ENCODE measurements at places on chromosomes 2 and 18. TPM values are rescaled to one million over a fixed set of nuclear protein-coding genes. Genes with fewer than 3 reads are reported as not detected.

HRH4 gene
- total RNA-seq: 0.08 TPM

MC5R gene
- total RNA-seq: not detected

DIPK1C gene
- not detected for total RNA-seq

FHL2 gene
- 119 TPM for total RNA-seq

EDAR gene
- total RNA-seq: not detected

CMPK2 gene
- total RNA-seq: 0.35 TPM

SDC1 gene
- 9.6 TPM for total RNA-seq

HES6 gene
- 1.7 TPM for total RNA-seq

SERPINB2 gene
- not detected for total RNA-seq

DLX2 gene
- 0.15 TPM for total RNA-seq

C2orf74 gene
- total RNA-seq: 8.0 TPM

SP140 gene
- total RNA-seq: not detected

EPB41L3 gene
- 0.68 TPM for total RNA-seq

B3GNT7 gene
- not detected for total RNA-seq

DSEL gene
- total RNA-seq: 30.7 TPM

CDH19 gene
- under 0.01 TPM for total RNA-seq

UPP2 gene
- total RNA-seq: not detected

DHX57 gene
- total RNA-seq: 15.3 TPM

Measured in smooth muscle cell of the coronary artery (primary cell).